Stimulated activated CD8-positive, alpha-beta memory T cell treated with anti-CD3 and anti-CD28 coated beads, Interleukin-4, amount 100 ng/mL, for 4 hours (primary cell): ENCODE measurements at places on chromosomes 7 and 10.

- no peak for DNase-seq
Measured at GRCh38 chr10:46031648-46032532, 1.5 kb upstream of the NCOA4 start.

DNA sequence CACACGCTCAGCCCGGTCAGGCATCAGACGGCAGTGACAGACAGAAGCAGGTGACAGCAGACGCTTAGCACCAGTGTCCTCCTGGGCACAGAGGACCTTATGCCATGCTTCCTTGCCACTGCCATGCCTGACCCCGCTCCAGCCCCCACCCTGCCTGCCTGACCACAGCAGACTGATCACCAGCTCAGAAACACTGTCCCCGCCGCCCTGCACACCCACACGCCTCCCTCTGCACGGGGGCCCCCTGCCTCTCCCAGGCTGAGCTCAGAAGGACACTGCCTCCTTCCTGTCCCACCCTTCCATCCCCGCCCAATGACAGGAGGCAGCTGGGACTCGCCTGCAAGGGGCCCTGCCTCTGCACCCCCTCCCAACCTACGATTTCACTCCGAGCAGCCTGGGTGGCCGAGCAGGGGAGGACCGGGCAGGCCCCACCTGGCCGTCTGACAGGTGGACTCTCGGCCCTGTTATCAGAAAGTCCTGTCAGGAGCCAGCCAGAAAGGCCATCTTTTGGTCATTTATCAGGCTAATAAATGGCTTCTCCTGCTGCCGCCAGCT is 183.4 kb downstream of the ELFN1 start:
- no peak for DNase-seq

GRCh38 chr7:135390829-135391228 is 119.1 kb downstream of the CNOT4 start:
- no peak for DNase-seq

- no peak for DNase-seq
Measured at GRCh38 chr10:73915206-73915851, 4.4 kb downstream of the PLAU start.

DNA sequence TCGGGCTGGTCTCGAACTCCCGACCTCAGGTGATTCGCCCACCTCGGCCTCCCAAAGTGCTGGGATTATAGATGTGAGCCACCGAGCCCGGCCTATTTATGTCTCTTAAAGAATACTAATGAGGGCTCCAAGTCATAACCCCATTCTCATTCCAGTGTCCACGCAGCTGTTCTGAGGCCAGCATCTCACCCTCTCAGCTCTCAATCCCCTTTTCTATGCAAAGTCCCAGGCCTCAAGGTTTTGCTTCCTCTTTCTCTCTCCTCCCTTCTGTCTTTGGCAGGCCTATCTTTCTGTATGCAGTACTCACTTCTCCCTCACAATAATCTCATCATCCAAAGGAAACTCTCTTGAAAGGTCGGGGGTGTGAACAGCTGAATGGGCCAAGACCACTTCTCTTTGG is 28.0 kb upstream of the VSIR start:
- DNase-seq: no peak

- DNase-seq: no peak
Measured at GRCh38 chr10:55641601-55642000, 719.5 kb downstream of the ZWINT start.

- no peak for DNase-seq
Measured at GRCh38 chr7:1290679-1291356, 58.1 kb downstream of the UNCX start.

DNA sequence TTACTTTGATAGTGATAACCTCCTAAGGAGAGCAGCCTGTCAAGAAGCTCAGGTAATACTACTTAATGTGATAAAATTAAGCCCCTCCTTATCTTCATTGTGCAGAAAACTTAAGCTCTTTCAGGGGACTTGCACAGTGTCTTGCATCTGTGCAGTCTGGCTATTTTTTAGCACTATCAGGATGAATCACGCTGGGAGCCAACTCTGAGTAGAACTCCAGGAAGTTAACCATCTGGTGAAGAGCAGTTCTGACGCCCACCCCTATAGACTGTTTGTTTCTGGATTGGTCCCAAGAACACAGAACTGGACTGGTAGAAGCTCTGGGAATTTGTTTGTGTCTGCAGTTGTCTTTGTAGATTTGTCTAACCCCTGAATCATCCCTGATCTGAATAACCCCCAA is 41.9 kb downstream of the AGK start:
- no peak for DNase-seq

DNA sequence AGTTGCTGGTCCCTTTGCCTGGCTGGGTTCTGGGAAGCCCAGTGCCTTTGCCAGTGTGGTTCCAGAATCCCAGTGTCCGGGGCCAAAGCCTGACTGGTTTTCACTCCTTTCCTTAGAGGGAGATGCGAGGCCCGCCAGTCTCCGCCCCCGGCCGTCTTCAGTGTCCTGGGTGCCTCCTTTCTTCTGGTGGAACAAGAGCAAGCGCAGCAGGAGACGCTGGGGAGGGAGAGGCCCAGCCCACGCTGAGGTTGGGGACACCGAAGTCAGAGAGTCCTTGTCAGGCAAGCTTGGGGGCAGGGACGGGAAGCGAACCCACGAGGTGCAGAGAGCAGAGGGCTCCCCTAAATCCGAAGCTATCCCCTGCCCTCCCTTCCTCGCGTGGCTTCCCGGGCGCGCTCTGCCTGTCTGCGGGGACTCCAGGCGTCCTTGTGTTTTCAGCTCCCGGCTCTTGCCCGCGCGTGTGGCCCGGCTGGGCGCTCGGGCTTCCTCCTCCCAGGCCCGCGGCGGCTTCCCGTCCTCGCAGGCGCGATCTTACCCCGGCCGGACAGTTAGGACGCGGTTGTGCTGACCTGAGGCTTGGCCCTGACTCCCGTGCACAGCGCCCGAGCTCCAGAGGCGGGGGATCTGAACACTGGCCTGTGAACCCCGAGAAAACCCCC is 60.6 kb upstream of the UBE3C start:
- no peak for DNase-seq

DNA sequence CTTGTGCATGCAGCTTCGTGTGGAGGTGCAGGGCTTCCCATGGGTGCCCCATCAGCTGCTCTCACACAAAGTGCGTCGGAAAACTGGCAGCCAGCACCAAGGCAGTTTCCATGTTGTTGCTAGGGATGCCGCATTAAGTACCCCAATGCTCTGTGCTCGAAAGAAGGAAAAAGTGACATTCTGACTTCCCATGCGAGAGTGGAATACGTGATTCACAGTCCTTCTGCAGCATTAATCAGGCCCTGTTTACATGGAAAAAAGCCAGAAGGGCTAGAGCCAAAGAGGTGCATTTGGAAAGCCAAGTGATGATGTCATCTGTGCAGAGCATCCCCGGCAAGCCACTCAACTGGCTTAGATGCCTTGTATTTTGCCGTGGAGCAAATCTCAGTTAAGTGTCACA is 258.3 kb downstream of the GATA3 start:
- DNase-seq: no peak
